Immature natural killer cell (primary cell): ENCODE measurements at places on chromosomes 13 and 19.

DNA sequence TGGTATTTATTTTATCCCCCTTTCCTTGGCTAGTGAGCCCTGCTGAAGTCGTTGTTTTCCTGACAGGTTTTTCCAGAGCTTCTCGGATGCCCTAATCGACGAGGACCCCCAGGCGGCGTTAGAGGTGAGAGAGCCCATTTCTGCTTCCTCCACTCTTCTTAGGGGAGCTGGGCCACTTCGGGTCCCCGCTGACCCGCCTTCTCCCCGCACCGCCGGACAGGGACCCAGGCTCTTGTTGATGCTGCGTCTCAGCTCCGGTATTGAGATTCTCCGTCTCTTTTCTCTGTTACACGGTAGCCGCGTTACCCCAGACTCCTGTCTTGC, 306 bp downstream of the SUGT1 start:
- DNase-seq, result no peak

DNA sequence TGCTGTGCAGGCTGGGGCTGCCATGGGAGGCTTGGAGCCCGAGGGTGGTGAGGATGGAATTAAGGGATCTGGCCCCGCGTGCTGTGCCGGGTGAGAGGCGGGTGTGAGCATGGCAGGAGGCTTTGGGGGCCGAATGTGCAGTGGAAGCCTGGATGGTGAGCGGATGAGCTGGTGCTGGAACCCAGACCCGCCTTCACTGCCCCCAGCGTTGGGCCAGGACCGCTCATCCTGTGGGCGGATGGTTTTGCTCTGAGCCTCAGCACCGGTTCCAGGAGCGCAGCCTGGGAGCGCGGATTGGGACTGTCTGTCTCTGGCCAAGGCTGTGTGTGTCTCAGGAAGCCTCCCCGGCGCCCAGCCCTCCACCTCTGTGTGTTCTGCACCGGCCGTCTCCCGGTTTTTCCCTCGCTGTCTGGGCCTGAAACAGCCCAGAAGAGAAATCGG, 16.7 kb downstream of the KDM4B start:
- DNase-seq, result no peak

- DNase-seq, result peak; percentile 79
These were observed 41.4 kb downstream of the LYL1 start for GRCh38 chr19:13060964-13061927.

- no peak for DNase-seq
These were observed 33.3 kb upstream of the MICU2 start for GRCh38 chr13:21637296-21637695.

GRCh38 chr19:39848392-39848791, 2.2 kb upstream of the FBL start:
- DNase-seq, result no peak
